NCI-H345 (cell line): ENCODE measurements at places on chromosomes 4 and X.

GRCh38 chr4:187603093-187604025 is 392.2 kb upstream of the ZFP42 start:
- no peak for DNase-seq

- no peak for DNase-seq
Observed at GRCh38 chr4:100299046-100299840, 109.0 kb upstream of the DDIT4L start.

- no peak for DNase-seq
Observed at GRCh38 chr4:150302553-150302952, 224.3 kb downstream of the DCLK2 start.

DNA sequence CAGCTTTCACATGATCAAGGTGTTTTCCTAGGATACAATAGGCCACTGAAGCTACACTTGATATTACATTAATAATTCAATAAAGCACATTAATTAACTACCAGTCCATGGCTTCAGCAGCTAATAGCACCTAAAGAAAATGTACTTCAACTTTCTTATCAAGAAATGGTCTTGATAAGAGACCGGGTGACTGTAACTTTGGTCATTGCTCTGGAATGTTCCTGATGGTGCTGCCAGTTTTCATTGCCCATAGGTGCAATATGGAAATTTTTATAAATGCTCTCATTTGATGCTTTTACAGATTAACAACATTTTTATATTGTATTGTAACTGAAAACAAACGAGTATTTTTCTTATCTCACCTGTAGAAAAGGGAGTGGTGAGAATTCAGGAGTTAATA is 165.4 kb downstream of the SHROOM3 start:
- DNase-seq: no peak

DNA sequence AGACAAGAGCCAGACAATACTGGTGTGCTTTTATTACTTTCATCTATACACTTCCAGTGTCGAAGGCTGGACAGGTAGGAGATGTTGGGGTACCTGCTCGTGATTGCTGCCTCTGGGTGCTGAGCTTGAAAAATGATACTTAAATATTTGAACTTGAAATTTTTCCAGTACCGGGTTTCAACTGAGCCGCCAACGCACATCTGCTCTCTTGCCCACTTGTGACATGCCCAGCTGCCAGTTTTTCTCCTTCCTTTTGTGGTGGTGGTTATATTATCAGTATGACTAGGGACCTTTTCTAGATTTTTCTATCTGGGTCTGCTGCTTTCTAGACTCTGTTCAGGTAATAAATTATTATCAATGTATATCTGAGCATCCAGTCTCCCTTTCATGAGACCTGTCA is 3.4 kb downstream of the OGT start:
- no peak for DNase-seq

GRCh38 chr4:83251447-83251830 is 33.2 kb downstream of the COQ2 start:
- DNase-seq: no peak

GRCh38 chr4:102819588-102820365 is 7.6 kb downstream of the UBE2D3 start:
- DNase-seq: no peak

DNA sequence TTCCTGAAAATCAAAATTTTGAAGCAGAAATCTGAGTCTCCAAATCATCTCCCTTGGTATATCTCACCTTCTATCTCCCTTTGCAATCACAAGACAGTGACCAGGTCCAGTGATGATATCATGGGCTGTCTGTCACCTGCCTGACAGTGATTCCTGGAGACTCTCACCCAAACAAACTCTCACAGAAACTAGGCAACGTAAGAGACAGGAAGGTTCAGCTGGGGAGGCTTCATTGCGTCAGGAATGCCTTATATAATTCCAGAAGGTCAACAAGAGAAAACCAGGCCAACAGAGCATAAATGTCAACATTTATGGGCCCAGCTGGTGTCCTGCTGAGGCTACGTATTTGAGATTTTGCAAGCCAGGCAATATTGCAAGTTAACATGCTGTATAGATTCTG is 412.7 kb downstream of the KCNIP4 start:
- DNase-seq: no peak

DNA sequence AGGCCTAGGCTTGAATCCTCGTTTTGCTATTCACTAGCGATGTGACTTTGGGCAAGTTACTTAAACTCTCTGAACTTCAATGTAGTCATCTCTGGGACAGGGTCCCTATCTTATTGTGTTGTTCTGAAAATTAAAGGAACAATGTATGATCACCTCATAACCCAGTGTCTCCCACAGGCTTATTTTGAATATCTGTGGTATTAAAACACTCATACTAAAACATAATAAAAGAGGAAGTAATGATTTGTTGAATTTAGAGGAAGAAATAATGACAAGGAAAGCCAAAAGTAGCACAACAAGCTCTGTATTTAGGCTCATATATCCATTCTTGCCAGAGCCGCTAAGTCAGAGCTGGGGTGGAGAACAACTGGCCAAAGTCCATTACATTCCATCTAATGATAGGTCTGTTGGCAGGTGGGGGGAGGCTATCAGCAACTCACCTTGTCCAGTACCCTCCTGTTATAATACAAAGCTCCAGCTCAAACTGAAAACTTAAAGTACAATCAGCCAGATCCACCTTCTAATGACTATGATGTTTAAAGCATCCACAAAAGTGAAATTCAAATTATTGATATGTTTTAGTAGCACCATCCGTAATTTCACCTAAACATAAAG is 64.5 kb upstream of the LSM6 start:
- no peak for DNase-seq

- no peak for DNase-seq
Observed at GRCh38 chrX:134013524-134013923, 28.1 kb upstream of the GPC3 start.

DNA sequence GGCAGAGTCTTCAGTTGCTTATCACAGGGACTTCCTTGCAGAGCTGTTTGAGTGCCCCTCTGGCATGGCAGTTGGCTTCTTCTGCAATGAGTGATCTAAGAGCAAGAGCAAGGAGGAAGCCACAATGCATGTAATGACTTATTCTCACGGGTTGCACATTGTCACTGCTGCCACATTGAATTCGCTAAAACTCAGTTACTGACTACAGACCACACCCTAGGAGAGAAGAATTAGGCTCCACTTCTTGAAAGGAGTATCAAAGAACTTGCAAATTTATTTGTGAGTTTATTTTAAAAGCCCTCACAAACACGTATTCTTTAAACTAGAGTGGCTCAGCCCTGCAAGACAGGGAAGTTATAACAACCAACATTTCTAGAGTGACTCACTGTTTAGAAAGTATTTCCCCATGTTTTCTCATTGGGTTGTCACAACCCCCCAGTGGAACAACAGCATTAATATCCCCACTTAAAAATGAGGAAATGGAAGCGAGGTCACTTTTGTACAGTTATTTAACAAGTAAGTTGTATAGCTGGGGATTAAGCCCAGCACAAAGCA is 32.4 kb upstream of the RBPJ start:
- DNase-seq: no peak

DNA sequence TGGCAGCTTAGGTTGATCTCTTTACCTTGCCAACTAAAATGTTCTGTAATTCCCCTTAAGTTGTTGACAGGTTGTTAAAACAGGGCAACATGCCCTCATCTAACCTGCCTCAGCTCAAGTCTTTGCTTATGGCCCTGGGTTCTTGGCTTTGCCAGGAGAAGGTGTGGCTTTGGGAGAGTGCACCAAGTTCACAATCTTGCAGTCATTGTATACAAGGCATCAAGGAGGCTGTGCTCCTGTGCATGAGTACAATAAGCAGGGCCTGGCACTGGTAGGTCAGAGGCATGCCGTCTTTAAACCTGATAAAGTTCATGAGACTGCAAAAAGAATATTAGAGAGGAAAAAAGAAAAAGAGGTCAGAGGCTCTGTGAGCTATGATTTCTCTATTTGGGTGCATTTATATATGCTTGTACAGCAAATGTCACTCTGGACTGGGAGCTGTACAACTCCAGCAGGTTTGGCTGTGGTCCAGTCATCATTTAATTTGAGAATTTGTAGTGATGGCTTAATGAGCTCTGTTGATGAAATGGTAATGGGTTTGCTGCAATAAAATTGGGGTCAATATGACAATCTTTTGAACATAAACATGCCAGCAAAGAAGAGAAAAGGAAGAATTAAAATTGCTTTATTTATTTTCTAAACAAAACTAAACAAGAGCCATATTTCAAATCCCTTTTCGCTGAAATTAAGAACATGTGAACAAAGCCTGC is 30.3 kb downstream of the AREG start:
- no peak for DNase-seq

DNA sequence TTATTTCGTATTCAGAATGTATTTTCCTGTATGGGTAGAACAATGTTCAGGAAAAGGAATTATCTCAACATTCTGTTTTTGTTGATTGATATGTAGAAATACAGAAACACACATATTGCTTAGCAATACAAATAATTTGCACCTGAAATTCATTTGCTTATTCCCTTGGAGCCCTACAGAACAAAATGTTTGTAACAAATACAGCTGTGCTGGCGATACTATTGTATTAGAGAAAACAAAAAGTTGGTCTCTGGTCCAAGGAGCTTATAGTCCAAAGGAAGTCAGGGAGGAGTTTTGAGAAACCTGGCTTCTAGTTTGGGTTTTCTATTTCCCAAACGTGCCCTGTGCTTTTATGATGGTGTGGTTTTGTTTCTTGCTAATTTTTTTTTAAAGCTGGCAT is 37.8 kb upstream of the CAPN6 start:
- DNase-seq: no peak

GRCh38 chr4:48832571-48832970 is 1.7 kb downstream of the OCIAD1 start:
- no peak for DNase-seq

GRCh38 chr4:158236304-158237030 is 26.2 kb downstream of the TMEM144 start:
- no peak for DNase-seq

GRCh38 chr4:52838729-52839586 is 23.2 kb upstream of the RASL11B start:
- no peak for DNase-seq

DNA sequence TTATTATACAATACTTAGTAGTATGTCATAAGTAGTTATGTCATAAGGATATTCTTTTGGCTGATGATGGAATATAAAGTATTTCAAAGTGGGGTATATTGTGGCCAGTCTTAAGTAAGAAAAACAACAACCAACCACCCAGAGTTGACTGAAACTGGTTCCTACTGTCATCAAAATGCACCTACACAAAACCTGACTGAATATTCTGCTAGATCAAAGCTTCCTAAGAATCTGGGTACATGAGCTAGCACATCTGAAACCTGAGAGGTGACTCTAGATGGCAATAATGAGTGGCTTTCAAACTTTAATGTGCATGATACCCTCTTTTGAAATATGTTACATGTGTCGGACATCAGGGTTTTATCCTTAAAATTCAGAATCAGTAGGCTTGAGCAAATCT is 60.4 kb downstream of the REELD1 start:
- DNase-seq: no peak

DNA sequence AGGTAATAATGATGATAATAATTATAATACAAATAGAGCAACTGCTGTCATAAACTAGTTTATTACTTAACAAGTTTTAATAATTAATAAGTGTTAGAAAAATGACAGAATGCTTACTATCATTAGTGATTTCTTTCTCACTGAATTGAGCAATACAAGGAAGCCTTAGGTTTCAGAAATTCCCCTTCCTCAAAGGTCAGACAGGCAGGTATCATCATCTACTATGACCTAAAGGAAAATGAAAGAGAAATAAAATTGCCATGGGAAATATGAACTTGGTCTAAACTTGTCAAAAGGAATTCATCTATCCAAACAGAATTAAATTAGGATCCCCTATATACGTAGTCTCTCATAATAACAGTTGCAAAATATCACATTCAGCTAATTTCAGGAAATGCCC is 56.3 kb upstream of the SLC7A11 start:
- no peak for DNase-seq

- DNase-seq: no peak
Observed at GRCh38 chr4:108146819-108147218, 21.9 kb downstream of the LEF1 start.
